Suppressor macrophage (primary cell): ENCODE measurements at places on chromosomes 4 and X.

DNA sequence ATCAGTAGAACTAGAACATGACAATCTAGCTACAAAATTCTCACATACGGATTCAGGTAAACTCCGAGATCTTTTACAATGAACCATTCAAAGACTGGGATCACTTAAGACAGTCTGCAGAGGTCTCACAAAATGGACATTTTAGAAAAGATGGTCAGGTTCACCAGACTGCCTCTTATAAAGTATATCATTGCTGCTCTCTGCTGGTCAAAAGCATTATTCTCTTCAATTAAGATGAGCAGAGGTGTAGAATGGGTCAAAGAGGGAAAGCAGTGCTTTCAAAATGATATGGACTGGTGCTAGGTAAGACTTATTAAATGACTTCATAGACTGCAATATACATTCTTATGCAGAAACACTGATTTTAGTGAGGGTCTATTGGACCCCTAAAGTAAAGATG, 434.7 kb downstream of the PACRGL start:
- no peak for DNase-seq

DNA sequence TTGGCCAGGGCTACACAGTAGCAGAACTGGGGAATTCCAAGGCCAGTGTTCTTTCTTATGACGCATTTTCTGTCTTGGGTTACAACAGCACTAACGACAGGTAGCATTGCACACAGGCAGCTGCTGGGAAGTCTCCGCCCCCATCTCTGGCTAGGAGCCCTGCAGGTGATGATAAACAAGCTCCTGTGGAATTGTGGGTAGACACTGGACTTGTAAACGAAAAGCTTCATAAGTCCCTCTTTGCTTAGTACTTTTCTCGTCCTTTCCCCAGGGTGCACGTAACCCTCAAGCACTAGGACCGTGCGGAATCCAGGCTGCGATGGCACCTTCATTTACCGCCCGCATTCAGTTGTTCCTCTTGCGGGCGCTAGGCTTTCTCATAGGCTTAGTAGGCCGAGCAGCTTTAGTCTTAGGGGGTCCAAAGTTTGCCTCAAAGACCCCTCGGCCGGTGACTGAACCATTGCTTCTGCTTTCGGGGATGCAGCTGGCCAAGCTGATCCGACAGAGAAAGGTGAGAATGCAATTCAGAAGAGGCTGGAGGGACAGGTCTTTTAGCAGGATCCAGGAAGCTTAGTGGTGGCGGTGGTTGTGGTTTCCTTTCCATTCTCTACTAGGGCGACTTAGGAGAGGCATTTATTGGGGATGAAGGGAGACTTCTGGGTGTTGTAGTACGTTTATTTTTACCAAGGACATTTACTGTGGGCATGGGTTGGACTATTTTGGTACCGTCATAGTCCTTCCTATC, at the start of gene FAAH2:
TSS of gene FAAH2 (plus strand) at position 200 of the 745 bp plus-strand sequence. CDS start at position 320, 120 bp downstream.
- no peak for DNase-seq

- no peak for DNase-seq
These were observed 90.1 kb downstream of the SH3BGRL start for GRCh38 chrX:81291996-81292395.

DNA sequence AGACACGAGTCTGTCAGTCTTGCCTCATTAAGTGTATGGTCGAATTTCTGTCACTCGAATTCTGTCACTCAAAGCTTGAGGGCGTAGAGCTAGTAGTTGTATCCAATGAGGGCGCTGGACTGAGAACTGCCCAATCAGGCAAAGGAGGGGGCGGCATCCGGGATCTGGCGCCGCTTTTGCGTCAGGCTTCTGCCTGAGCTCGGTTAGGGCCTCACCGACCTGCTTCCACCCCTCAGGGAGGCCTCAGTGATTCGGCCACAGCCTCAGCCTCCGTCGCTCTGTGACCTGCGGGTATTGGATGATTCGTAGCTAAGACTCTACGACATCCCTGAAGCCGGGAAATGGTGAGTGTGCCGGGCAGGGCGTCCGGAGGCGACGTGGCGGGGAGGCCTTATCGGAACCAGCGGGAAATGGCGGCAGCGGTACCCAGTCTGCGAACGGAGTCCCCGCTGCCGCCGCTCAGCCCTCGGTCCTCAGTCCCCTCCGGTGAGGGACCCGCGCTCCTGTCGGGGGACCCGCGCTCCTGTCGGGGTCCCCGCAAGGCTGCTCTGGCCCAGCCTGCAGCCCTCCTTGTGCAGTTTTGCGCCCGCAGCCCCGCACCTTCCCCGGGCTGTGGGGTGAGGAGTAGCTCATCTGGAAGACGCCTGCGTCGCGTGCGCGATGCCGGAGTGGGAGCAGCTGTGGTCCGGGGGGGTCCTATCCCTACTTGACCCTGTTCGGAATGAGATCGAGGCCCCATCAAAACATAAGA, 88.3 kb downstream of the ZNF718 start:
- no peak for DNase-seq

- DNase-seq, result no peak
These were observed 810 bp upstream of the SOX3 start for GRCh38 chrX:140505421-140506337.

GRCh38 chr4:28435314-28435713, 1574.7 kb downstream of the STIM2 start:
- no peak for DNase-seq

- no peak for DNase-seq
These were observed 2.7 kb upstream of the NUDT9 start for GRCh38 chr4:87419578-87420249.

- DNase-seq, result no peak
These were observed 13.8 kb downstream of the FRYL start for GRCh38 chr4:48766131-48766792.

DNA sequence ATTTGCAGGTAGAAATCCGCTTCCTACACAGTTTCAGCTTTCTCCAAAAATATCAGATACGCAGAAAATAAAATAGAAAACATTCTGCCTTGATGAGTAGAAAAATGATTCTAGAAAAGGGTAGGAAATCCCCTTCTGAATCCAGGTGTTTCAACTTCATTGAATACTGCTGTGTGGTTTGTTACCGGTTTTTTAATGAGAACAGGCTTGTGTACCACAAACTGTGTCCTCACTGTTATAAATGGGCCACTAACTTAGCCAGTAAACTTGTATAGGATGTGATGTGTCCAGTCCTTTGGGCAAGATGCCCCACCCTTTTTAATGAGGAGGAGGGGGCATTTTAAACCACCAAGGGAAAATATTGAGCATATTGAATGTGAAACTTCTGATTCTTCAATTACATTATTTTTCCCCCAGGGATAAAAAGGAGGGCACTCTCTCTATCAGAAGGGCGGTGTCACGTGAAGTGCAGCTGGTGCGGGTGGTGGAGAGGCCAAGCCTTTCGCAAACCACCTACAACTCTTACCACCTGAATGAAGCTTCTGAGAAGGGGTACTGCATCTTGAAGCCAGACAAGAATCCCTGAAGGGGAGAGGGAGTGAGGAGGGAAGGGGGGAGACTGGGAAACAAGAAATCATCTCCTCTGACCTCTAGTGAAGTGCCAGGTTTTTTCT, 4.5 kb downstream of the CXXC4 start:
- no peak for DNase-seq

GRCh38 chr4:138305050-138305449, 62.9 kb upstream of the SLC7A11 start:
- DNase-seq, result peak; percentile 67

DNA sequence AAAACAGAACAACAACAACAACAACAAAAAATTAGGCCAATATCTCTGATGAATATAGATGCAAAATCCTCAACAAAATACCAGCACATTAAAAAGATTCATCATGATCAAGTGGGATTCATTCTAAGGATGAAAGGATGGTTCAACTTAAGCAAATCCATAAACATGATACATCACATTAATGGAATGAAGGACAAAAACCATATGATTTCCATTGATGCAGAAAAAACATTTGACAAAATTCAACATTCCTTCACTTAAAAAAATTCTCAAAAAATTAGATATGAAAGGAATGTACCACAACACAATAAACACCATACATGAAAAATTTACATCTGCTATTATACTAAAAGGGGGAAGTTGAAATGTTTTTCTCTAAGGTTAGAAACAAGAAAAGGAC, 103.3 kb downstream of the IL15 start:
- DNase-seq, result no peak

DNA sequence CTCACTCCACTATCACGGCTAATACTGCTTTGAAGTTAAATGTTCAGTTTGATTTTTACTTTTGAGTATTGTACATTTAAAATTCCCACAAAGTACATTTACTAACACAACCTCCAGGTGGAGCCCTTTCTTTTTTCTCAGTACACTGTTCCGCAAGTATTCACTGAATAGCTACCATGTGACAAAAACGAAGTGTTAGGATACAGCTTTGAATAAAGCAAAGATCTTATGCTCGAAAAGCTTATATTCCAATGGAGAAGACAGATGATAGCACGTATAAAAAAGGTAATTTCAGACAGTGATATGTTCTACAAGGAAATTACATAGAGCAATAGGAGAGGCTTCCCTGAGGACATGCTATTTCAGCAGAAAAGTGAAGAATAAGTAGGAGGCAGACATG, 60.7 kb upstream of the ABCG2 start:
- peak; percentile 84 for DNase-seq

DNA sequence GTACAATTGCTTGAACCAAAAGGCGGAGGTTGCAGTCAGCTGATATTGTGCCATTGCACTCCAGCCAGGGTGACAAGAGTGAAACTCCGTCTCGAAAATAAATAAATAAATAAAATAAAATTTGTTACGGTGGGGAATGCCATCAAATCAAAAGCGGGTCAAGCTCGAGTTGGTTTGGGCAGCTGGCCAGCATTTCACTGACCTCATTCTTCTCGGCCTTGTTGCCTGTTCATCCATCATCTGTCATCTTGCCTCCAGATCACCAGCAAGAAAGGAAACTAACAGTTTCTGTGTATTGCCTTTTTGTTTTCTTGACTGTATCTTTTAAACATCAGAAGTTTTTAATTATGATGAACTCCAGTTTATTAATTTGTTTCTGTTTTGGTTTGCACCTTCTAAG, 31.5 kb upstream of the KLHL2 start:
- no peak for DNase-seq

- no peak for DNase-seq
These were observed at the start of gene GRID2 for GRCh38 chr4:92303621-92304027. Gene GRID2, plus strand, starts transcription at chr4:92303966.

DNA sequence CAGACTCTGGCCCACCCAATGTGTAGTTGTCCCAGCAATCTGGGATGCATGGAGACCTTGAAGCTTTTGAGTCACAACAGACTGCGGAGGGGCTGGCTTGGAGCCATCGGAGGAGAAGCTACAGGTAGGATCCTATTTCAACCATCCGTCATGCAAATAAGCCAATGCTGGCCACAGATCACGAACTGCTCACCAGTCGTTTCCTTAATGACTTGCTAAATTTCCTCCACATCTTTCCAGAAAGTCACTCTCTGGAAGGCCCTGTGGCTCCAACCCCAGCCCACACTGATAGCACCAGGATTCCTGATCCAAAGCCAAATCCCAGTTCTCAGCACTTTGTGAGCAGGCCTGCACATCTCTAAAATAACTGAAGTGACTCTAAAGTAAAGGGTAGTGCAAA, 321.3 kb downstream of the RAB28 start:
- DNase-seq, result no peak

- no peak for DNase-seq
These were observed 135.2 kb upstream of the MAMLD1 start for GRCh38 chrX:150227873-150228410.

- no peak for DNase-seq
These were observed 97.4 kb upstream of the MED14 start for GRCh38 chrX:40832723-40833122.

- no peak for DNase-seq
These were observed 83.9 kb upstream of the USP9X start for GRCh38 chrX:41001327-41001726.

DNA sequence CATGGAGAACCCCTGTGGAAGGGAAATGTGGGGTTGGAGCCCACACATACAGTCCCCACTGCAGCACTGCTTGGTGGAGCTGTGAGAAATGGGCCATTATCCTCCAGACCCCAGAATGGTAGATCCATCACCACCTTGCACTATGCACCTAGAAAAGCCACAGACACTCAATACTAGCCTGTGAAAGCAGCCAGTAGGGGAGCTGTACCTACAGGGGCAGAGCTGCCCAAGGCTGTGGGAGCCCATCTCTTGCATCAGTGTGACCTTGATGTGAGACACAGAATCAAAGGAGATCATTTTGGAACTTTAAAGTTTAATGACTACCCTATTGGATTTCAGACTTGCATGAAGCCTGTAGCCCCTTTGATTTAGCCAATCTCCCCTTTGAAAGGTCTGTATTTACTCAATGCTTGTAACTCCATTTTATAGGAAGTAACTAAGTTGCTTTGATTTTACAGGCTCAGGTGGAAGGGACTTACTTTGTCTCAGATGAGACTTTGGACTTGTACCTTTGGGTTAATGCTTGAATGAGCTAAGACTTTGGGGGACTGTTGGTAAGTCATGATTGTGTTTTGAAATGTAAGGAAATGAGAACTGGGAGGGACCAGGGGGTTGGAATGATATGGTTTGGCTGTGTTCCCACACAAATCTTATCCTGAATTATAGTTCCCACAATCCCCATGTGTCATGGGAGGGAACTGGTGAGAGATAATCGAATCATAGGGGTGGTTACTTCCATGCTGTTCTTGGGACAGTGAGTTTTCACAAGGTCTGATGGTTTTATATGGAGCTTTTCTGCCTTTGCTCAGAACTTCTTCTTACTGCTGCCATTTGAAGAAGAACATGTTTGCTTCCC, 352.6 kb downstream of the INPP4B start:
- DNase-seq, result no peak

DNA sequence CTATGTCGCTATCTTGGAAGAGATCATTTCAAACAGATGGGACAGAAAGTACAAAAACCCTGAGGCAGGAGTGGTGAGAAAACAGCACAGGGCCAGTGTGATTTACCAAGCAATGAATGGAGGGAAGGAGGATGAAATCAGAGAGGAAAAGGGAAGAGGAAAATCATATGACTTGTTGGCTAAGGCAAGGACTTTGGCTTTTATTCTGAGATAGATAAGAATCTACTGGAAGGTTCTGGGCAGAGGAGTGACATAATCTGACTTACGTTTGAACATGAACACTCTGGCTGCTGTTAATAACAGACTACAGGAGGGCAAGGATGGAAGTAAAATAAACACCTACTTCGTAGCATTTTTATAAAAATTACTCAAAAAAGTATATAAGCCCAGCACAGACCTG, 207.8 kb upstream of the SLC7A11 start:
- DNase-seq, result peak; percentile 8
